ENCODE measurements at places on chromosomes 1 and 21.
A peak's percentile ranks its signal among the peaks of the same experiment; 100 is the strongest.

GRCh38 chr1:234875953-234876855 is 252.4 kb downstream of the TOMM20 start:
- DNase-seq = no peak

DNA sequence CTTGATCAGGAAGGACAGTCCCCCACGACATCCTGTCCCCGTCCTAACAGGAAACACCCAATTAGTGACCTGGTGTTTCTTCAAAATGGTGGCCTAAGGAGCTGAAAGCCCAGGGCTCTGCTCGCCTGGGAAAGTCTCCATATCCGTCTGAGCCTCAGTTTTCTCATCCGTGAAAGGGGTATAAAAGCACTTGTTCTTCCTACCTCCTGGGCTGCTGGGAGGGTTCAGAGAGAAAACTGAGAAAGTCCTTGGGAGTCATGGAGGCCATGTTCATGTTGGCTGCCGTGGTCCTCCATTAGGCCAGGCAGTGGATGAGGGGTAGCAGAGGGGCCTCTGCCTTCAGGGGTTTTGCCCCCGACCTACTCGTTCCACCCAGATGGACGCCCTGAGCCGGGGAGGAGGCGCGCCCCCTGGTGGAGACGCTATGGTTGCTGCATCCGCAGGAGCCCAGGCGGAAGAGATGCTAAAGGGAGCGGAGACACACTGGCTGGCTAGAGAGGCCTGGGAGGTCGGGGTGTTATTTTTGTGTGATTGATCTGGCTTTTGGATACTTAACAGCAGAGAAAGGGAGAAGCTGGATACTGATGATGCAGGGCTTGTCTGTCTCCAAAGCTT is 113.5 kb downstream of the PRDM2 start:
- DNase-seq = peak; percentile 86

GRCh38 chr1:18315449-18315848 is 165.3 kb upstream of the KLHDC7A start:
- no peak for DNase-seq

DNA sequence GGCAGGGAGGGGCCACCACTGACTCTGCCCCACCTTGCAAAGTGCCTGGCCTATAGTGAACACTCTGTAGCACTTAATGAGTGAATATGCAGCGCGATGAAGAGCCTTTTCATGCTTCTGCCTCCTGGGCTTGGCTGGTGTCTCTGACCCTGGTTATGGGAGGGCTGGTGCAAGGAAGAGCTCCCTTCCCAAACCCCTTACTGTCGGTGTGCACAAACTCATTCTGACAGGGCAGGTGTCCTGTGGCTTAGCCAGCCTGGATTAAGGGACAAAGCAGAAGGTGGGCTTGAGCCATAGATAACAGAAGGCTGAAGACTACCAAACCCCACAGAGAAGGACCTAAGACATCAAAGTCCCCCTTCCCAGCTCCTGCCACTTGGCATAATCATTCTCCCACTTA is 2.0 kb upstream of the NCMAP start:
- DNase-seq = peak; percentile 55

DNA sequence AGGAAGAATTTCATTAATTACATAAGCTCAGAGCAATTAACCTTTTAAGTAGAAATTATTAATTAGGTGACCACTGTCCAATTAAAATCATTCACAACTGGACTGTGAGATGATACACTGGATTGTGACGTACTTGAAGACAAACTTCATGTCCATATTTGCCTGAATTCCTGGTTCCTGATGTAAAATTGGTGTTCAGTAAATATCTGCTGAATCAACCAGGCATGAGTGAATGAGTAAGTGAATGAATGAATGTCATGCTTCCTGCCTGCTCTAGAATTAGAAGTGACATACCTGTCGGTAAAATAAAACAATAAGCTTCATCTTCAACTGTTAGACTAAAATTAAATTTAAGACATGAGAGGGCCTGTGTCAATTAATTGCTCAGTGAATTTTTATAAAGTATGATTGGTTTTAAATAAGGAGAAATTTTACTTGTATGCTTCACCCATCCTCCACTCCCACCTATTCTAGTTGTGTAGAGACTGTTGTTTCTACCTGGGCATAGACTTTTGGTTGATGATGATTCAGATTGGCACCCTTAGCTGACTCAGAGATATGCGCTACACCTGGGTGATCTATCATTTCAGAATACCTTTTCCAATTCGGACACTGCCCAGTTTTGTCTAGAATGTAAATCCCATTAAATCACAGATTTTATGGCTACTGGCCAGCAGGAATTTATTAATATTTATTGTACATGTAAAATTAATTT is 56.9 kb upstream of the PTGS2 start:
- no peak for DNase-seq

DNA sequence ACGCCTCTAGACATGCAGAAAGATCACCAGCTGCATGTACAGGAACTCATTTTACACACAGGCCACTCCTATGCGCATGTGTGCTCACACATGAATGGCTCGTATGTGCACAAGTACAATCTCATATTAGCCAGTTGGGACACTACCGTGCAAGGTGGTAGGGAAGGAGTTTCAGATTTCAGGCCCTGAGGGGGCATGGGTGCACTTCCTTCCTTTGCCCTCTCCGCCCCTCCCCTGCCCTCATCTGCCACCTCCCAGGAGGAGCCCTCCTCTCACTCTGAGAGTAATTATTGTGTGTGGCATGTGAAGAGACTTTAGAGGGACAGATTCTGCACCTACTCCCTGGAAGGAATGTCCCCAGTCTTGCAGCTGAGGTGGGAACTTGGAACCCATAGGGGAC is 14.8 kb downstream of the EDN2 start:
- no peak for DNase-seq

All from activated effector memory CD4-positive, alpha-beta T cell treated with anti-CD3 and anti-CD28 coated beads, Interleukin-2, amount 50 U/mL, for 16 hours (primary cell).